ENCODE measurements at places on chromosomes 12 and 14. TPM values are rescaled to one million over a fixed set of nuclear protein-coding genes. Genes with fewer than 3 reads are reported as not detected.

The ZCRB1 gene
- total RNA-seq, result 17.6 TPM

The WNT1 gene
- not detected for total RNA-seq

The SLC5A8 gene
- not detected for total RNA-seq

The KRT71 gene
- total RNA-seq, result not detected

DNA sequence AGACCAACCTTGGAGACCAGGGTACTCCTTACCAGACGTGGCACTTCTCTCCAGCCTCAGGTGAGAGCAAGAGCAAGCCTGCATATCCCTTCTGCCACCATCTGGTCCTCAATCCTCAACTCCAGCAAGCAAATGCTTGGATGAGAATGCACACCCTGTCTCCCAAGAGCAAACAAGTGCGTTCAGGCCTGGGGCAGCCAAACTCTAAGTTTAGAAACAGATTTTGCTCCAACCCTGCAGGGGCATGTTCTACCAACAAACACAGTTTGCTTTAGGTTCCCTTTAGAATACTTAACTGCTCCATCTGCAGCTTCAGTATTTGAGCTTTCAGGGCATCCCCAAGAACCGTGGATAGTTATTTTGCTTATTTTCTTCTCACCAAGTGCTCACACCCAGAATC, 55.9 kb upstream of the FICD start:
- no peak for DNase-seq

DNA sequence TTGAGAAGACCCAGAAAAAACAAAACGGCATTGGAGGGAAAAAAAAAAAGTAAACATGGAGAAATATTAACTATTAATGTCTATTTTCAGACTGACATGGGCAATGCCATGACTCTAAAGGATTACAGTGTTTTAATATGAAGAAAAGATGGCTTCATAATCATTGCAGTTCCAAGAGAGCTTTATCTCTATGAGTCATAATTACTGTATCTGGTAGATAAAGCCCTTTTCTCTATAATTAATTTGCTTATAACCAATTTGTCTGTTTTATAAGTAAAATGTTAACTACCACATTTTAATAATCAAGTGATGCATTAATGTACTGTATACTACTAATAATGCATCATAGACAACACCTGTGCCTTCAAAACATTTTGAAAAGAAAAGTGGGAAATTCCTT, 59.7 kb downstream of the CLIP1 start:
- DNase-seq, result no peak

- DNase-seq, result peak; percentile 55
Measured at GRCh38 chr12:46492471-46493085, 120.0 kb upstream of the SLC38A2 start.

DNA sequence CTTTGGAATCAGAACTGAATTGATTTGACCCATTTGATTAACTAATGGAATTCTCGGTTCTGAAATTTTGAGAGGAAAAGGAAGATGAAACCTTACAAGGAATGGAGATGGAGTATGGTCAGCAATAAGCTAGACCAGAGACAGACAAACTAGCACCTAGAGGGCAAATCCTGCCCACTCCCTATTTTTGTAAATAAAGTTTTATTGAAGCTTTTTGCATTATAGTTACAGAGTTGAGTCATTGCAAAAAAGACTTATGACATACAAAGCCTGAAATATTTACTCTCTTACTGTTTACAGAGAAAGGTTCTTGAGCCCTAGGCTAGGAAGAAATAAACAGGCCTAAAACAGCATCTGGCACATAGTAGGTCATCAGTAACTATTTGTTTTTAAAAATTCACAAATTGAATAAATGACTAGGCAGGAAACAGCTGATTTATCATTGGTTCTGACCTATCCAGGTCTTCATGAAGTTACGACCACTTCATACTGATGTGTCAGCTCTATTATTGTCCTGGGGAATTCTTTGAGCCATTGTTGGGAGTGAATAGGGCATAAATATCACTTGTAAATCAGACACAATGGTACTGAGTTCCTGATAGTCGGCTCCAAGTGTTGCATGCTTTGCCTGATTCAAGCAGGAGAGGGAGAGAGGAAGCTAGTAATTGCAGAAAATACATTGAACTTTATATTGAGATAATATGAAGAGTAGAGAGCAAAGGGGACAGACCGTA, 14.6 kb upstream of the STAB2 start:
- no peak for DNase-seq

- DNase-seq, result no peak
Measured at GRCh38 chr14:68586896-68587751, 205.7 kb downstream of the ZFP36L1 start.

DNA sequence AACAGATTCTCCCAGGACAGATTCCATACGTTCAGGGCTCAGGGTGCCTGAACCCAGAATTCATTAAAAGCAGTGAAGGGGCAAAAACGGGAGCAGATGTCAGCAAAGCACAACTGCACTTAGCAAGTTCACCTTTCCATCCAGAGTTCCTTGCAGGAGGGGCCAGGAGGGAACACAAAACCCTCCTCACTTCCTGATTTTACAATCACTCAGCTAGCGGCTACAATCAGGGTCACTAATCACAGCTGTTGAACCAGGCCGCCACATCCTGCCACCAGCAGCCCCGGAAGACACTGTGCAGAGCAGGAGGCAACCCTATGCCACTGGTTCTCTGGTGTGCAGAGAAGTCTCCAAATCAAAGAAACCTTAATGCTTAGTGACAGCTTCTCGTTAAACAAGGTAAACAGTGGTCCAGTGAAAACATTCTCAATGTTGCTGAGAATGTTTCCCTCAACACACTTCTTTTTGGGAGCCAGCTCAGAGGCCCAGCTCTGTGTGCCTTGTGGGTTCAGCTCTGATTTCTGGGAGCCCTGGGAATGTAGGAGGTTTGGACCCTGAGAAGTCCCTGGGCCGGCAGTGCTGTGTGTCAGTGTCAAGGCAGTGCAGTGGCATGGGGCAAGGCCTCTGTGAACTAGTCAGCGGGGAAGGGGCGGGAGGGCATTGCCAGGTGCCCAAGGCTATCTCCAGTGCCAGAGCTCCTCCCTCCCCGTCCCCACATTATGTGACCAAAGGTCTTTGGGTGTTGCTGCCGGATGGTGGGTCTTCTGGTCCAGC, 54.5 kb downstream of the VCPKMT start:
- DNase-seq, result peak; percentile 69

DNA sequence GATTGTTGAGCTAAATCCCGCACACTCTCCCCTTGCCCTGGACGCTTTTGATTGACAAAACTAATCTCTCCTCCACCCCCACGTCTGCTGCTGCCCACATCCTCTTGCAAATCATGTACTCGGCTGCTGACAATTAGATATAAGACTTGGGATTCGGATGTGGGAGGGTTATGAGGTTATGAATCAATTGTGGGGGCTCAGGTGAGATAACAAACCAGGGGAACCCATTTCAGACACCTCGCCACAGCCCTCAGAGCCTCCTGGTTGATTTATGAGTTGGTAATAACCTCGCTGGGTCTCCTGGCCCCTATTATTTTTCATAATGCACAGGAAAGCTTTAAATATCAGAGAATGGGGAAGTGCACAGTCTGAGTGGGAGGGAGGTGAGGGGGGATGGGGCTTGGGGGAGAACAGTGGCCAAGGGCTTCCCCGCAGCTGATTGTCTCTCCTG, 449.9 kb downstream of the DPF3 start:
- no peak for DNase-seq

DNA sequence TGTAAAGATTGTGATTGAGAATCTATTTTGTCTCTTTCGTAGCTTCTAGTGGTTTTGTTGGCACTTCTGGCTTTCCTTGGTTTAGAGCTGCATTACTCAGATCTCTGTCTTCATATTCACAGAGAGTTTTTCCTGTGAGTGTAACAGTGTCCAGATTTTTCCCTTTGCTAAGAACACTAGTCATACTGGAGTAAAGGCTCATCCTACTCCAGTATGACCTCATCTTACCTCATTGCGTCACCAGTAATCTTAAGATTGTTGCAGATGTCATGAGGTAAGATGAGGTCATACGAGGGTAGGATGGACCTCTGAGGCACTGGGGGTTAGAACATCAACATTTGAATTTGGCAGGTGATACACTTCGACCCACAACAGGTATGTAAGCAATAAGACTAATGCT, 461.2 kb downstream of the FLRT2 start:
- no peak for DNase-seq

- DNase-seq, result no peak
Measured at GRCh38 chr12:71201136-71201679, 43.4 kb upstream of the TSPAN8 start.

DNA sequence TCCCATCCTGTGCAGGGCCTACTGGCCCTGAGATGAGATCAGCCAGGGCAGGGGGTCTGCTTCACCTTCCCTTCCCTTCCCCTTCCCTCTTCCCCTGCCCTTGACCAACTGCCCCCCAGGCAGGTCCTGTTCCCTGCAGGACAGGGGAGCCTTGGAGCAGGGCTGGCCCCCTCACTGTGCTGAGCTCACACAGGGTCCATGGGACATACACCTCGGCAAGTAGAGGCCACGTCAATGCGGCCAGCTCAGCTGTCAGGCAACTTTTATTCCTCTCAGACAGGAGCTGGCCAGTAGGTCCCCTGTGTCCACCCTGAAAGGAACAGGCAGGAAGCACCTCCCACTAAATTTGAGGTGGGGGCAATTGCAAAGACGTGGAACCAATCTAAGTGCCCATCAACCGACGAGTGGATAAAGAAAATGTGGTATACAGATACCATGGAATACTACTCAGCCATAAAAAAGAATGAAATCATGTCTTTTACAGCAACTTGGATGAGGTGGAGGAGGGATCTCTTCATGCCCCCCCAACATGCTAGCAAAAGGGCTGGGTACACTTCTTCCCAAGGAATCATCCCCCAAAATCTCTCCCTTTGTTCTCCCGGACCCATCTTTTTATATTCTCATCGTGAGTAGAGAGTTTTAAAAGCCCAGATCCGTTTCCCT, 148.7 kb downstream of the BCL11B start:
- DNase-seq, result no peak

Measured in left lobe of liver (tissue), 2 donors.